ENCODE measurements at places on chromosomes 1 and 21.

DNA sequence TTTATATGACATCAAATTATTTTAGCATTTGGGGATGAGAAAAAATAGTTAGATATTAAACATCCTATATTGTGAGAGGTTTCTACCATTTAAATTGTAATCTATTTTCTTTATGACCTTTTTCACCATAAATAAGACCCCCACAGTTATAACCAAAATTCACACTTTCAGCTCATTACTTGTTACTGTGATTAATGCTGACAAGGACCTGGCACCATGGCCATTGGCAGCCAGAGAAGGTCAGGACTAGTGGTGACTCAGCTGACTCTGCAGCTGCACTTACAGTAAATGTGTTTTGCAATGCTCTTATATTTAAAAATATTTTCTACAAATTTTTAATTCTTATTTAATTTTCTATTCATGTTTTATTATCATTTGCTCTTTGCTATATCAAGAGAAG, 133.3 kb upstream of the C1orf105 start:
- no peak for DNase-seq

GRCh38 chr1:221317537-221317936, 424.4 kb downstream of the DUSP10 start:
- no peak for DNase-seq

GRCh38 chr1:67780637-67781036, 52.6 kb downstream of the GNG12 start:
- no peak for DNase-seq

DNA sequence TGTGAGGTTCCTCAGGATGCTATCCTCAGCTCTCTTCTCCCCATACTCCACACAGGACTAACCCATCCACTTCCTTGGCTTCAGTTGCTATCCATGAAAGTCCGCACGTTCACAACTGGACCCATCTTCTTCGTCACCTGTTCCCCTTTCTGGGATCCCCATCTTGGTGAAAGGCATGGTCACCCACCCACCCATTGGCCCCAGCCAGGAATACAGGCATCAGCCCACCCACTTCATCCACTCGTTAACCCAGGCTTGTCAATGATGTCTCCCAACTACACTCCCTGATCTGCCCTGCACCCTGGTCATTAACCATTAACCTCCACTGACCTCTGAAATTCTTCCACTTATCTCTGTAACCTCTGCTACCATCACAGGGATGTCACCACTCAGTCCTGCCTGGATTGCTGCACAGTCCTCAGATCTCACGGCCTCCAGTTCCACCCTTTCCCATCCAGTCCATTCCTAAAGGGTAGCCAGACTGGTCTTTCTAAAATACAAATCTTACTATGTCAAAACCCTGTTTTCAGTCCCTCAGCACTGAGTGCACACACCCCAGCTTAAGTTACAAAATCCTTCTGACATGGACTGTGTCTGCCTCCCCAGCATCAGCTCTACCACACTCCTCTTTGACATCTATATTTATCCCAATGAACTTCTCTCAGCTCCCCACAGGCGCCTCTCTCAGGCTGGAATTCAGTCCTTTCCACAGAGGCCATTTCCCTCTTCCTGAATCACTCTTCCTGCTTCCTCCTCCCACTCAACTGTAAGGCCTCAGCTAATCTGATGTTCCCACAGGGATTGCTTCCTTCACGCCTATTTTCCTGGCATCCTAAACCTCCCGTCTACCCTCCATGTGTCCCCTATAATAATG, 10.4 kb downstream of the PGLYRP4 start:
- DNase-seq, result no peak

DNA sequence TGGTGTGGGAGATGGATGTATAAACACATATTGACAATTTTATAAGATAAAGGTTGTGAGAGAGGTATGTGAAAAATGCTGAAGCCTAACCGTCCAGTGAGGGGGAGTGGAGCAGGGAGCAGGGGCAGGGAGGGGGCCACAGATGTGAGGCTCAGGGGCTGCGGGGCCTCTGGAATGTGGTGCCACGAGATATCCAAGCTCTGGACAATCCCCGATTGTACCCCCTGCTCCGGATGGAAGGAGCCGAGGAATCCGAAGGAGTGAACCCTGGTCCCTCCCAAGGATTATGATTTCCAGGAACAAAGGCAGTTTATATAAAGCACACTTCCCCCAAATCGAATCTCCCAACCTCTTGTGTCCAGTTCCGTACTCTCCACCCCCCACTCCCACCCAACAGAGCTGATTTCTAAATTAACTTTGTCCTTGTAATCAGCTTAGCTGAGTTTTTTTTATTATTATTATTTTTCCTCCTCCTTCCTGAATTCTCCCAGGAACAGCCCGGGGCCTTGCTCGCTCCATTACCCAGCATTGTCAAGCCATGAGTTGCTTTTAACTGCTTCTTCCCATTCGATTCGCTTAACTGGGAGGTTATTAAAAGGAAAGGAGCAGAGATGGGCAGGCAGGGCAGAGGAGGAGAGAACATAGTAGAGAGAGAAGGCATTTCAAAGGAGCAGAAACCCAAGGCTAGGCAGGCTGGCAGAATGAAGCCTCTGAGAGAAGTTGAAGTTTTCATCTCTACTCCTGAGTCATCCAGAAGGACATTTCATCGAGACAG, 9.4 kb downstream of the KIRREL1 start:
- DNase-seq, result no peak

GRCh38 chr1:168848051-168848450, 119.0 kb upstream of the DPT start:
- no peak for DNase-seq

DNA sequence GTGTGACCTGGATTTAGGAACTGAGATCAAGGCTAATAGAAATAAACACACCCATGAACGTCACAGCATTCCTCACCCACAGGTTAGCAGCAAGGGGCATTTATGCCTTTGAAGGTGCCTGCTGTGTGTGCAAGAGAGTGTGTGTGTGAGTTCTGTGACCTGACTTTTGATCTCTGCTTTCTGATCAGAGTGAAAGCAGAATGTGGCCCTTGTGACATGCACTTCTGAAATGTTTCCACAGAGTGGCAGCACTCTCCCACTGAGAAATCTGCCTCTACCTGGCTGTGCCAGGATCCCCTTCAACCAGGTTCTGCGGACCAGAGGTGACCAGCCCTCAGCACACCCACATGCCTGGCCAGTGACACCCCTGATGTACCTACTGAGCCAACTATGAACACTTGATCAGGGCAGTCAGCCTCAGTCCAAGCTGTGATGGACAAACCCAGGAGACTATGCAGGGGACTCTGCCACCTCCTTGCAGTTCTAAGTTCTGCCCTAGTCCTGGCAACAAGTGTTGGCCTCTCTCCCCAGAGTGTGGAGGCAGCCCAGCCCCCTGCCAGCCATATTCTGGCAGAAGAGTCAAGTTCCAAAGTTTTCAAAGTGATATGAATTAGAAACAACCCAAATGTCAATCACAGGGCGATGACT, 41.0 kb downstream of the RXRG start:
- DNase-seq, result no peak

GRCh38 chr1:34406377-34406776, 229.7 kb downstream of the C1orf94 start:
- no peak for DNase-seq

All from glomerular endothelial cell (primary cell).